ENCODE measurements at places on chromosomes 6 and 20.

- DNase-seq = no peak
Measured at GRCh38 chr6:145506565-145506964, 228.8 kb downstream of the EPM2A start.

GRCh38 chr6:148891405-148891783 is 144.6 kb downstream of the UST start:
- no peak for DNase-seq

DNA sequence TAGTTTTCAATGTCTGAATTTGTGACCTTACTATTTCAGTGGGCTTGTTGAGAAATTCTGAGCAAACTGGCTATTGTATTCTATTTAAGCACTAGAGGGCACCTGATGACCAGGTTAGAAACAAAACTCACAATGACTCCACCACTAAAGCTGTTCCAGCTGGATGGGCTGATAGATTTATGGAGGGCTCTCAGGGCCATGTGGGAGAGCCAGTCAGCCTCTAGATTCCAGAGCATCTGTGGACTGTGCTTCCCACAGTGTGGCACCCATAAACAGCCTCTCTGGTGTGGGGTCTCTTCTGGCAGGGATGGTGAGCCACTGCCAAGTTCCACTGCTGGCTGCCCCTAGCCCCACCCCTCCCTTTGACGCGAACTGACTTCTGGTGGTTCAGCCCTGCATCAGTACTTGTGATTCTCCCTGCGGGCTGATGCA is 29.2 kb downstream of the C6orf58 start:
- peak; percentile 65 for DNase-seq

GRCh38 chr6:137867685-137868509 is 838 bp downstream of the TNFAIP3 start:
- peak; percentile 51 for DNase-seq

- DNase-seq = no peak
Measured at GRCh38 chr6:161817881-161818280, 544.0 kb upstream of the AGPAT4 start.

- DNase-seq = peak; percentile 28
Measured at GRCh38 chr6:169051371-169051770, 202.3 kb downstream of the THBS2 start.

DNA sequence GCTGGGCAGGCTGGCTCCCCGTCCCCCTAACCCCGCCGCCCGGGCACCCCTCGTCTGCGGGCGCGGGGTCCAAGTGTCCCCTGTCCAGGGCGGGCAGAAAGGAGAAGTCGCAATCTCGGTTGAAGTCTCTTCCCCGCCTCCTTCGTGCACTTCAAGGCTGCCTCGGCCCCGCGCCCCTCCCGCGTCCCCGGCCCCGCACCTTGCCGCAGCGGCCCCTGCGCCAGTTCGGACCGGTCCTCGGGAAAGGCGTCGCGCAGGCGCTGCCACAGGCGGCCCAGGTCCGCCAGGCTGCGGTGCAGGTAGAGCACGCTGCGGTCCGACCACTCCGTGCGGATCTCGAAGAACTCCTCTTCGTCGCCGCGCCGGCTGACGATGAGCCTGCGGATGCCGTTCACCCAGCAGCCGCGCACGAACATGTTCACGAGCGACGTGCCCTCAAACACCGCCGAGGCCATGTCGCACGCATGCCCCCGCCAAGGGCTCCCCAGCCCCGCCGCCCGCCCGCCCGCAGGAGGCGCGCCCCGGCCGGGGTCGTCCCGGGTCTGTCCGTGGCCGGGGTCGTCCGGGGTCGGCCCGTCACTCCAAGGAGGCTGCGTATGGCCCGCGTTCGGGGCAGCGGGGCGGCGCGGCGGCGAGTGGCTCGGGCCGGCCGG is at the start of gene PXDC1:
TSS of gene PXDC1 (minus strand) at position 637 of the 653 bp plus-strand sequence. CDS start at position 455, 182 bp downstream.
- peak; percentile 40 for DNase-seq

GRCh38 chr6:70956451-70957283 is at the start of gene B3GAT2:
TSS of gene B3GAT2 (minus strand) at chr6:70957060. CDS start at chr6:70956429, 631 bp downstream.
- DNase-seq = no peak

GRCh38 chr6:150692604-150693003 is 92.9 kb downstream of the PLEKHG1 start:
- no peak for DNase-seq

- DNase-seq = peak; percentile 43
Measured at GRCh38 chr6:84150705-84151104, 76.7 kb downstream of the CEP162 start.

GRCh38 chr6:35105078-35105477 is 36.1 kb downstream of the TCP11 start:
- DNase-seq = no peak

GRCh38 chr6:33314515-33314942 is 651 bp upstream of the TAPBP start:
- DNase-seq = peak; percentile 94

DNA sequence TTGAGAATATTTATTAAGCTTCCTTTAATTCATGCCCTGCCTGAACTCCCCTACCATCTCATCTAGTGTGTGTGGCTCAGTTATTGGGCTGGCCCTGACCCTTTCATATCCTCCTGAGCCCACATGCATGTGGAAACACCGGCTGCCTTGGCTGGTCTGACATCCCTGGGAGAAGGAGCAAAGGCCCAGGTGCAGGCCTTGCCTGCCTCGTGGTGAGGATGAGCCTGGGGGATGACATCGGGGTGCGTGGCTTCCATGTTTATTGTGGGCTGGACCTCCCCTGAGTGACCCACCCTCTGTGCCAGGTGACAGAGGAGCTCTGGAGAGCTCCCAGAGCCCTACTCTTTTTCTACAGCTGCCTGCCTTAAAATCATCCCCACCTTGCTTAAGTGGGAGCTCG is 69.1 kb downstream of the FOXA2 start:
- DNase-seq = no peak

GRCh38 chr6:125104425-125104824 is 49.1 kb upstream of the TPD52L1 start:
- DNase-seq = peak; percentile 70

GRCh38 chr6:88059191-88059590 is 11.6 kb downstream of the SPACA1 start:
- DNase-seq = peak; percentile 0

GRCh38 chr20:64015635-64016034 is 20.3 kb upstream of the C20orf204 start:
- no peak for DNase-seq

- DNase-seq = peak; percentile 3
Measured at GRCh38 chr6:97705568-97705967, 422.6 kb upstream of the MMS22L start.

DNA sequence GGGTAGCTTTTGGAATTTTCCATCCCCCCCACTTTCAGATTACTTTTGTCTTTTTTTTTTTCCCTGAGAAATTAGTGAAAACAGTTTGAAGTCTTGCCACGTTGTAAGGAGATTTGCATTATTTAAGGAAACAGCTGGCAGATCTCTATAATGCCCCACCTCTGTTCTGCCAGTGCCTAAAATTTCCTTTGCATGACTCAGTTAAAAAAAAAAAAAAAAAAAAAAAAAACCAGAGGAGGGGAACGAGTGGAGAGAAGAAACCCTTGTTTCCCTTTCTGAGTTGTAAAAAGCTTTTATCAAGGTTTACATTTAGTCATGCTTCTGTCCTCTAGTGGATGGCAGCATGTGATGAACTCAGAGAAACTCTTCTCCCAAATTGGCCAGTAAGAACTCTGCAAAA is 33.5 kb downstream of the CARMIL1 start:
- DNase-seq = peak; percentile 86

DNA sequence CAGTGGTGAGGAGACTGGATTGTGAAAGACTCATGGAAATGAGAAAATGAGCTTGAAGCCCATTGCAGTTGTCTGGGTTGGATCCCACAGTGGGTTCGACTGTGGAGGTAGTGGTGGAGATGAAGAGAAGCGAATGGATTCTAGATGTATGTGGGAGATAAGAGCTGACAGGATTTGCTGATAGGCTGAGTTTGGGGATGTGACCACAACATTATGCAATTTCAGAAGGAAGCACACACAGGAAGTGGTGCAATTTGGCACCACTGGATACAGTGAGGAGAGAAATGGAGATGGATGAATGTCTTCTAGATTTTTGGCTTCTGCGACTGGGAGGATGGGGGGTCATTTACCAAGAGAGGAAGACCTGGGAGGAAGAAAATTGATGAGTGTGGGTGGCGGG is 64.4 kb upstream of the MAFB start:
- DNase-seq = no peak

GRCh38 chr6:106206905-106207304 is 118.7 kb downstream of the ATG5 start:
- DNase-seq = no peak

DNA sequence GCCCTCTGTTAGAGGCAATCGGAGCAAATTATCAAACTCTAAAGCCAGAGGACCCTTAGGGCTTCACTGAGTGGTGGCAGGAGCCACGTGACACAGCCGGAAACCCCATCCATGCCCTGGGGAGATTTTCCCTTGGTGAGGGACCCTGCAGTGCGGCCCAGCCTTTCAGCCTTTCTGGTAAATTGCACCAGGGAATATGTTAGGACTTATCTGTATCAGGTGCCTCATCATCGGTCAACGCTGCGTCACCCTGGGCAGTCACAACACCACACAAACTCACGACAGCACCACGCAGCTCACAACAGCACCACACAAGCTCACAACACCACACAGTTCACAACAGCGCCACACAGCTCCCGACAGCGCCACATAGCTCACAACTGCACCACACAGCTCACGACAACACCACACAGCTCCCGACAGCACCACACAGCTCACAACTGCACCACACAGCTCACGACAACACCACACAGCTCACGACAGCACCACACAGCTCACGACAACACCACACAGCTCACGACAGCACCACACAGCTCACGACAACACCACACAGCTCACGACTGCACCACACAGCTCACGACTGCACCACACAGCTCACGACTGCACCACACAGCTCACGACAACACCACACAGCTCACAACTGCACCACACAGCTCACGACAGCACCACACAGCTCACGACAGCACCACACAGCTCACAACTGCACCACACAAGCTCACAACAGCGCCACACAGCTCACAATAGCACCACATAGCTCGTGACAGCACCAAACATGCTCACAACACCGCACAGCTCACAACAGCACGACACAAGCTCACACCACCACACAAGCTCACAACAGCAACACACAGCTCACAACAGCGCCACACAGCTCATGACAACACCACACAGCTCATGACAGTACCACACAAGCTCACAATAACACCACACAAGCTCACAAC is 199.0 kb downstream of the DLL1 start:
- no peak for DNase-seq

- DNase-seq = no peak
Measured at GRCh38 chr6:104324301-104324700, 535.4 kb downstream of the HACE1 start.

- peak; percentile 63 for DNase-seq
Measured at GRCh38 chr20:21505161-21505809, 8.6 kb downstream of the NKX2-2 start.

DNA sequence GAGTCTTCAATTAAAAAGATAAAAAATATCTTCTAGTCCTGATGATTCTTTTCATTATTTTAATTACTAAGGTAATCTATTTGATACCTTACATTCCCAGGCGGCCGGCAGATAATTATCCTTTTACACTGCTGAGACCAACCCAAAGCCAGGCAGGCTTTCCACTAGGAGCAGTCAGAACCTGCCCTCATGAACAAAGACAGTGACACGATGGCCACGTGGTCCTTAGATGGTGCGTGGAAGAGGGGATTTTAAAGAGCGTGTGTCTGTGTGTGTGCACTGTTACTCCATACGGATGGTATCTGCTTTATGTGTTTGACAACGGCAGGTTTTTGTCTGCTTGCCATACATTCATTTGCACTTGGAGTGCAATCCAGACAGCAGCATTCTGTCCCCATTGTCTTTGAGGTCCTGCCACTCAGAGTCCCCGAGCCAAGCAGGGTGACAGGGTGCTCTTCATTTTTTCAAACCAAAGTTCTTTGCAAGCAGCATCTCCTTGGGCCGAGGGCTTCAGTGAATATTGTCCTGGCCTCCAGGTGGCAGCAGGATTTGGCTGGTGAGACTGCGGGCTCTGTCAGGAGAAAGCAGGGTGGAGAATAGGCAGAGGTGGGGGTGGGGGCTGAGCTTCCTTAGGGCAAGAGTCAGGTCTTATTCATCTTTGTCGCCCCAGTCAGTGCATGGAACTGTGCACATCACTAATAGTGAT is 260.5 kb downstream of the NRN1 start:
- DNase-seq = no peak

GRCh38 chr20:50758992-50759391 is 27.6 kb downstream of the PARD6B start:
- DNase-seq = no peak

DNA sequence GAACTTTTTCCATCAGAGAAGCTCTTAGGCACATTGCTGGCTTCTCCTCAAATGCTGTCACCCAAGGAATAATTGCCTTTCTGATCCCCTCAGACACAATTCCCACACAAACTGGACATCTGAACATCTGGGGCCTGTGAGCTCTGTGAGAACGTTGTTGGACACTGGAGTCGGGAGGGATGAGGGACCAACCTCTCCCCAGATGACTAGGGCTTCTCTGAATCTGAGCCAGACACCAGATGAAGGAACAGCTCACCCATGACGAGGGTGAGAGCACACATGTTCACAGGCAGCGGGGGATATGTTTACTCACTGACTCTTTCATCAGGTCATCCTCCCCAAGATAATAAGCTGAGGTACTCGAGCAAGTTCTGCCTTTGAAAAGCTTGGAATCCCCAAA is 283.9 kb upstream of the SUPT3H start:
- no peak for DNase-seq

DNA sequence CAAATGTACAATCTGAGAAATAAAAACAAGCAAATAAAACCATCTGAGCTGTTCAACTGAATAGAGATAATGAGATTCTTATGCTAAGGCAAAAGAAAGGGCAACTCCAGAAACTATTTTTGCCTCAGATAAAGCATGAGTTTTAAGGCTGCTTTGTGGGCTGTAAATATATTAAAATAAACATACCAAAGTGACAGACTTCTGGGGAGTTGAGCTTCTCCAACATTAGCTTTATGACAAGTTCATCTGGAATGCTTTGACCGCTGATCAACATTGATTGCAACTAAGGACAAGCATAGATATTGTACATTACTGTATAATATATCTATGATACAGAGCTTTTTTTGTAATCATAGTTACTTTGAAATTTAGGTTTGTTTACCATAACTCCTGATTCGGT is 19.3 kb downstream of the AK9 start:
- peak; percentile 60 for DNase-seq

- DNase-seq = no peak
Measured at GRCh38 chr20:3071610-3072529, at the start of gene OXT. TSS of gene OXT (plus strand) at chr20:3071620. CDS start at chr20:3071656, 36 bp downstream.

- no peak for DNase-seq
Measured at GRCh38 chr6:168107191-168107983, 28.4 kb upstream of the FRMD1 start.

DNA sequence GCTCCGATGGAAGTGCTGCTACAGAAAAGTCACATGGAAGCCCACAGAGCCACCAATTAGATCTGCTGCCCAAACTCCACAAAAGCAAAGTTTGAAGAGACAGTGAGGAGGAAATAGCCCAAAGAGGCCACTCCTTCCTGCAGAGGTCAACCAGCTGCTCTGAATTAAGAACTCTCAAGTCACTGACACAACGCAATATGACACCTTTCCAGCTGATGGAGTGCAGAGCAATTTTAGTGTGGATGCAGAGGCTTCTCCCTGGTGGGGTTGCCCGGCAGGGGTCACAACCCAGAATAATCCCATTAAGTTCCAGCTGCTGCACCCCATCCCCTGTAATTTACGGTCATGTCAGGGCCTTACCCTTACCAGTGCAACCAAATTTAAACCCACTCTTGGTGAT is 361.9 kb upstream of the JARID2 start:
- DNase-seq = peak; percentile 55
